ENCODE measurements at places on chromosomes 7 and 10.

DNA sequence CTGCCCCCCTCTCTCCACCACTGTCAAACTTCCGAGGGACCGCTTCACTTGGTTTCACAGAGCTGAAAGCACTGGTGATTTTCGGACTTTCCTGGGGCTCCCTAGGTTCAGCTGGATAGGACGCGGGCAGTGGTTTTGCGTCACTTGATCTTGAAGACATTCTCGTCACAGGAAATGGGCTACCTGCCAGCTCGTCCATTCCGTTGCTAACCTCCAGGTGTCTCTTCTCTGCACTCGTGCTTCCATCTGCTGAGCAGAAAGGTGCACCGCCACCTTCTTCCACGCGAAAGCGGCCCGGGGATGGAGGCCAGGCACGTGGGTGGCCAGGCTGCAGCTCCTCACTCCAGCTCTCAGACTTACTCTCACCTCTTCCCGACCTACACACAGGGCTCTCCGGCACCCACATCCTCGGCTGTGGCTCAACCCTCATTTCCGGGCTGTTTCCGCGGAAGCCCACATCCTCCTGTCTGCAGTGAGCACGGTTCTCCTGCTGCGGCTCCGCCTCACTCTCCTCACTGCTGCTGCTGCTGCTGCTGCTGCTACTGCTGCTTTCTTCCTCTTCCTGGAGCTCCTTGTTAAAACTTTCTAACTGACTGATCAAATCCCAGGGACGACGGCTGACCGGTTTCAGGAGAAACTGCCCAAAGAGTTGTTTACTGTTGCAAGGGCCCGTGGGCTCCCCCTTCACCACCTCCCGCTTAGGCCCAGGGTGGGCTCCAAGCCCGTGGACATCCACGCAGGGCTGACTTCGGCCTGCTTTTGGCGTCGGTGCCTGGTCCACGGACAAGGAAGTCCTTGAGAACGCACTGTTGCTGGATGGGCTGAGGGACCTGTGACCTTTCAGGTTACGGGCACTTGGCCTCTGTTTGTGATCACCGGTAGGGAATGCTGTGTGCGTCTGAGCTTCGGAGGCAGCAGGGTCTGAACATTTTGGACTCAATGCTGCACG is 32.1 kb downstream of the JCAD start:
- peak; percentile 99 for ATAC-seq

GRCh38 chr7:92560602-92561001 is 29.6 kb downstream of the FAM133B start:
- ATAC-seq, result no peak

- no peak for ATAC-seq
Measured at GRCh38 chr7:79923953-79924352, 210.7 kb upstream of the GNAI1 start.

DNA sequence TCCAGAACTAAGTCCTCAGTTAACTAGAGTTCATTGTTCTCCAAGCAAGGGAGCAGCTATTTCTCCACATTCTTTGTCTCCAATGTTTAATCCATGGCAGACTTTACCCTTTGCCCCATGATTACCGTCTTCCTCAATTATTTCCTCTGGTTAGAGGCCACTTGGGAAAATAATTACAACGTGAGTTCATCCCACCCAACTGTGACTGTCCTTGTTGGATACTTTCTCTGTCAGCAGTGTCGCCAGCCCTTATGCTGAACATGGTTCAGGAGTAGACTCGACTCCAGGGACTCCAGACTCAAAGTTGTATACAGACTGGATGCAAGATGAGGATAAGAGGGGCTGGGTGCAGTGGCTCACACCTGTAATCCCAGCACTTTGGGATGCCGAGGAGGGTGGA is 17.1 kb upstream of the SEPHS1 start:
- ATAC-seq, result no peak

DNA sequence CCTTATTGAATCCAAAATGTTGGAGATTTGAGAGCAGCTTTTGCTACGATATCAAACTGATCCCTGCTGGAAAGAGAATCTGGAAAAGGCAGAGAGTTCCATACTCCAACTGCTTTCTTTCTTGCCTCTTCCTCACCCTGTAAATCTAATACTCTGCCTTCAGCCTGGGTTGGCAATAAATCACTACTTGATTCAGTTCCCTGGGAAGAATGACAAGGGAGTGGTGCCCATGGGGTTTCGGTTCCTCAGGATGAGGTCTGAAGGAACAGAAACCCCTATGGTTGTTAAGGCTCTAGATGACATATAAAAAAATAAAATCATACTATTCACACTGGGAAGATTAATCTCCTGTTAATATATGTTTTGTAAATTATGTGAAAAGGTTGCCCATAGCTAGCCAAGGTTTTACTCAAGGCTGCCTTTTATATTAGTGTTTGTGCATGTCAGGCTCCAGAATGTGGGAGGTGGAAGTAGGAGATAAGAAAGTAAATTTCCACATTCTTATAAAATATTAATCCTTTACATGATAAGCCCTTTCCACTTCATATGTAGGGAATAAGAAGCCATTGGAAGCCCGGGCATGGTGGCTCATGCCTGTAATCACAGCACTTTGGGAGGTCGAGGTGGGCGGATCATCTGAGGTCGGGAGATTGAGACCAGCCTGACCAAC is 106.2 kb upstream of the CACNA2D1 start:
- no peak for ATAC-seq

- no peak for ATAC-seq
Measured at GRCh38 chr10:34922138-34922537, 107.0 kb upstream of the PARD3 start.

DNA sequence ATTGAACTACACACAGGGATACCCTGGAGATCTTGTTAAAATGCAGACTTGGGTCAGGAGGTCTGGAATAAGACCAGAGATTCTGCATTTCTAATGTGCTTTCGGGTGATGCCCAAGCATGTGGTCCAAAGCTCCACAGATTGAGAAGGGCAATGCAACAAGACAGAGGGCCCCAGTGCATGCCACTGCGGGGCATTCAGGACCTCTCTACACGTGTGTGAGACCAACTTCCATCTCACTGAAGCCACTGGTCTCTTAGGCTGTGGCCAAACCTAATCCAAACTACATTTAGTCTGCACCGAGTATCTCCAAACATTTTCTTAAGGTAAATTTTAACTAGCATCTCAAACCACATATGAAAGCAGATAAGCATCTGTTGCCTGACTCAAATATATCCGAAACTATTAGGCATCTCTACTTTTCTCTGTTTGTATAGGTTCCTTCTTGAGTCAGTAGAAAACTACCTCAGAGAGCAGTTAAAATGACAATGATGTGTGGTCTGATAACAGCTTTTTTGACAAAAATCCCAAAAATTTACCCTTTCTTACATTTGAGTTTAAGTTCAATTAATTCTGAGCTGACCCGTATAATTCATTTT is 107.5 kb downstream of the ELMO1 start:
- ATAC-seq, result peak; percentile 63

- no peak for ATAC-seq
Measured at GRCh38 chr10:73423309-73423708, 9.5 kb upstream of the ANXA7 start.

GRCh38 chr10:7322623-7323022 is 88.2 kb downstream of the SFMBT2 start:
- no peak for ATAC-seq

DNA sequence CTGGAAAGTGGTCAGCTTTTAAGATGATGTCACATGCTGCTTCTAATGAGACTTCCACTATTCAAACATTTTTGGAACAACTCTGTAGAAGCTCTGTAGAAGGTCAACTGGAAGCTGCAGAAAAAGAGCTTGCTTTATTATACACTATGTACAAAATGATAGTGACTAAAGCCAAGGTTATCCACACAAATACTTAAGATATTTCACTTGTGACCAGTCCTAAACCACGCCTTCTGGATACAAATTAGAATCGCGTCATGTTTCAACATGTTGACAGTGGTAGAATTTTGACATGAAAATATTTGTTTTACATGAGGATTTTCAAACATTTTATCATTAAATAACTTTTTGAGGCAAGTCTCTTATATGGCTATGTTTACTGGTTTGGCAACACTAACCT is 499.6 kb upstream of the PHF14 start:
- no peak for ATAC-seq

GRCh38 chr10:84845628-84846261 is 517.4 kb downstream of the CCSER2 start:
- ATAC-seq, result no peak

DNA sequence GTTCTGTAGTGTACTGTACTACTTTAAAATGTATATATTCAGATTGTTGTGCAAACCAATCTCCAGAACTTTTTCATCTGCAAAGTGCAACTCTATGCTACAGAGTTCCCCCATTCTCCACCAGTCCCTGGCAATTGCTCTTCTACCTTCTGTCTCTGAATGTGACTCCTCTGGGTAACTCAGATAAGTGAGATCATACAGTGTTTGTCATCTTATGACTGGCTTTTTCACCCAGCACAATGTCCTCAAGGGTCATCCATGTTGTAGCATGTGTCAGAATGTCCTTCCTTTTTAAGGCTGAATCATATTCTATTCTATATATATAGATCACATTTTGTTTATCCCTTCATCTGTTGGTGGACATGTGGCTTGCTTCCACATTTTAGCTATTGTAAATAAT is 10.8 kb downstream of the SLIT1 start:
- no peak for ATAC-seq

DNA sequence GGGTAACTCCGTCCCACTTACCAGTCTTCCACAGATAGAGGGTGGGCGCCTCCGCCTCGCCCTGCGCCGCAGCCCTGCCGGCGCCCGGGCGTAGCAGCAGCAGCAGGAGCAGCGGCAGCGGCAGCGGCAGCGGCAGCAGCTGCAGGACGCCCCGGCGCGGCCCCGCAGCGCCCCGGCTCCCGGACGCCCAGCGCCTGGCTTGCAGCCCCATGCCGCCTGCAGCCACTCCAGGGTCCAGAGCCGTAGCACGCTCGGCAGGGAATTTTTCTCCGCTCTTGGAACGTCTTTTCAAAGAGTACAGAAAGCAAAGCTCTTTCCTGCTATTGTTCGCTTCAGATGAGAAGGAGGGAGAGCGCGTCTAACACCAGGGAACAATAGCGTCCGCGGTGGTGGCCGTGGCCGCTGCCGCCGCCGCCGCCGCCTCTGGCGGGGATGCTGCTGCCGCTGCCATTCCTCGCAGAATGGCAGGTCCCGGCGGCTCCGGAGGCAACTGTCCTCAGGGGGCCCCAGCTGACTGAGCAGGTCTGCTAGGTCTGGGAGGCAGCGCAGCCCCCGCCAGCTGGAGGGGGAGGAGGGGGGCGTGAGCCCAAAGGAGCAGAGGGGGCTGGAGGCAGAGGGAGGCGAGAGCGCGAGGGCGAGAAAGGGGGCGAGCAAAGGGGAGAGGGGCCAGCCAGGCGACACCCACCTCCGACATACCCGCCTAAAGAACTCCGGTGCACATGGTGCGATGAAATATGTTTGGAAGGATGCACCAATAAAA is at the start of gene THSD7A:
Gene THSD7A (minus strand): TSS at position 463 of the 760 bp plus-strand sequence. CDS start 252 bp downstream, at position 211.
- peak; percentile 41 for ATAC-seq

DNA sequence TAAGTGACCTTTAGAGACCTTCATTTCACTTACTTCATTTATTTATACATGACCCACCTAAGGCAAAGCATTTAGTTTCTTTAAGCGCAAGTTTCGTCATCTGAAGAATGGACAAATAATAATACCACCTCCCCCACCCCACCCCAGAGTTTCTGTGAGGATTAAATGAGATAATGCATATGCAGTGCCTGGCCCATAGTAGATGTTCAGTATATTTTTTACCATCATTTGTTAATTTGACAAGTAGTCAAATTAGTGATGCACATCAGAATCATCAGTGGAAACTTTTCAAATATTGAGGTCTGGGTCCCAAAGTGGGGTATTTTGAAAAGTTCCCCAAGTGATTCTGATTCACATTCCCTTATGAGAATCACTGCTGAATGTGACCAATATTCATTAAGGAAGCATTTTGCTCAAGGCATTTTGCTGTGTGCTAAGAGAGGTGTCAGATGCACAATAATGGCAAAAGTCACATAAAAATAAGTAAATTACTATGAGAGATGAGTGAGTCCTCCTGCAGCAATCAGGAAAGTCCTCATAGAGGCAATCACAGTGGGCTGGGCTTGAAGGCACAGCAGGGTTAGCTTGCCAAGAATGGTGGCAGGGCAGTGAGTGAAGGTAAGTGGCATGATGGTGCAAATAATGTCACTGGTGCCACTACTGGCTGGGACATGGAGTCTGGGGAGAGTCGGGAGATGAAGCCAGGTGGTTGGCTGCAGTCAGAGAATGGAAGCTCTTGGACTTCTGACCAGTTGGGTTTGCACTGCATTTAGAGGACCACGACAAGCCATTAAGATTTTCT is 244.1 kb downstream of the PTEN start:
- no peak for ATAC-seq

GRCh38 chr7:18573410-18574234 is 78.1 kb downstream of the HDAC9 start:
- no peak for ATAC-seq

DNA sequence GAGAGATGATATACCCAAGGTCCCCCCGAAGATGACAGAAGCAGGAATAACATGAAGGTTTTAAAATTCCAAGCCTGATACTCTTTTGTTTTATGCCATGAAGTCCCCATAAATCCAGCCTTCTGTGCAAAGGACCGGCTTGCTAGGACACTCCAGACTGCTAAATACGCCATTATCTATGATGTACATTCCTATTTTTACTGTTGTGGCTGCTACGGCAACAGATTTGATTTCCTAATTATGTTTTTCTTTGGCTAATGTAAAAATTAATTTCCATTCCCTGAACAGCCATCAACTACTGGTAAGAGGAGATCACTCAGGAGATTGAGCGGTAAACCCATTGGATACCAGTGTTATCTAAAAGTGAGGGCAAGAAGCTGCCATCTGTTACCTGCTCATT is 1090.8 kb downstream of the TYW1 start:
- no peak for ATAC-seq

DNA sequence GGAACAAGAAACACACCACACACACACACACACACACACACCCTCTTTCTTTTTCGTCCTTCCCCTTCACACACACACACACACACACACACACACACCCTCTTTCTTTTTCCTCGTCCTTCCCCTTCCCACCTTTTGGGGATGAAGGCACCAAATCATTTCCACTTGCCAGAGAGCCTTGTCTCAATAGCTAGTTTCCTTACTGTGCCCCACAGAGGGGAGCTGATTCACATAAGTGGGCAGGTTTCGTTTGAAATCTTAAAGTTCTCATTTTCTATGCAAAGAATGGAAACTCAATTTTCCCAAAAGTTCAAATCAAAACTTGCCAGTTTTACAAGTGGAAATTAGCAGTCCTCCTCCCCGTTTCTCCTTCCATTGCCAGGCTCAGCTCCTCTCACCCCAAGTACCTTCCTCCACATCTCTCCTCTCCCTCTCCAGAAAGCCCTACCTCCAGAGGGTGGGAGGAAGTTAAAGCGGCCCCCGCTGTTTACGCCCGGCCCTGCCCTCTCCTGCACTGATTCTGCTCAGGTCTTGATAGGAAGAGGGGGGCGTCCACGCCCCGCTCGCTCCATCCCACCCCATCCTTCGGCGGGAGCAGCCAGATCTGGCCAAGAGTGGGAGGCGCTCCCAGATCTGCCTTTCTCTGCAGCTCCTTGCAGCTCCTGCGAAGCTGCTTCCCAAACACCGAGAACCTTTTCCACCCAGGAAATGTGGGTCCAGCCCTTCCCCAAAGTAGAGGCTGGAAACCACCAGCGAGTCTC is 1.3 kb downstream of the CTTNBP2 start:
- ATAC-seq, result no peak

All from activated CD4-positive, CD25-positive, alpha-beta regulatory T cell treated with anti-CD3 and anti-CD28 coated beads, Interleukin-2, amount 50 U/mL, for 24 hours (primary cell).